AG09309 (cell line): ENCODE measurements at places on chromosomes 7 and 10.

GRCh38 chr7:52146871-52147634 lies 830.4 kb upstream of the COBL start:
- no peak for DNase-seq

DNA sequence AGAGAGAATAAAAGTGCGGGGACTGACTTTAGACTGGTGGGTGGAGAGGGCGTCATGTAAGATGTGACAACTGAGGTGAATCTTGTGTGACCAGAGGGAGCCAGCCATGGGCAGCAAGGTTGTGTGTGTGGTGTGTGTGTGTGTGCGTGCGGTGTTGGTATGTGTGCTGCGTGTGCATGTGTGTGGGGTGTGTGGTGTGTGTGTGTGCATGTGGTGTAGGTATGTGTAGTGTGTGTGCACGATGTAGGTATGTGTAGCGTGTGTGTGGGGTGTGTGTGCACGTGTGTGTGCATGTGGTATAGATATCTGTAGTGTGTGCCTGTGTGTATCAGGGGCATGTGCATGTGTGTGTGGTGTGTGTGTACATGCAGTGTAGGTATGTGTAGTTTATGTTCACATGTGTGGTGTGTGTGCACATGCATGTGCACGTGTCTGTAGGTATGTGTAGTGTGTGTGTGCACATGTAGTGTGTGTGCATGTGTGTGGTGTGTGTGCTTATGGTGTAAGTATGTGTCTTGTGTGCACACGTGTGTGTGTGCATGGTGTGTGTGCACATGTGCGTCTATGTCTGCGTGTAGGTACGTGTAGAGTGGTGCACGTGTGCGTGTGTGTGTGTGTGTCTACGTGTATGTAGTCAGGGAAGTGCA lies 312.3 kb upstream of the MKI67 start:
- no peak for DNase-seq

GRCh38 chr10:63670291-63670898 lies 149.2 kb downstream of the REEP3 start:
- DNase-seq: no peak

GRCh38 chr10:91249700-91250099 lies 29.2 kb downstream of the PCGF5 start:
- no peak for DNase-seq

DNA sequence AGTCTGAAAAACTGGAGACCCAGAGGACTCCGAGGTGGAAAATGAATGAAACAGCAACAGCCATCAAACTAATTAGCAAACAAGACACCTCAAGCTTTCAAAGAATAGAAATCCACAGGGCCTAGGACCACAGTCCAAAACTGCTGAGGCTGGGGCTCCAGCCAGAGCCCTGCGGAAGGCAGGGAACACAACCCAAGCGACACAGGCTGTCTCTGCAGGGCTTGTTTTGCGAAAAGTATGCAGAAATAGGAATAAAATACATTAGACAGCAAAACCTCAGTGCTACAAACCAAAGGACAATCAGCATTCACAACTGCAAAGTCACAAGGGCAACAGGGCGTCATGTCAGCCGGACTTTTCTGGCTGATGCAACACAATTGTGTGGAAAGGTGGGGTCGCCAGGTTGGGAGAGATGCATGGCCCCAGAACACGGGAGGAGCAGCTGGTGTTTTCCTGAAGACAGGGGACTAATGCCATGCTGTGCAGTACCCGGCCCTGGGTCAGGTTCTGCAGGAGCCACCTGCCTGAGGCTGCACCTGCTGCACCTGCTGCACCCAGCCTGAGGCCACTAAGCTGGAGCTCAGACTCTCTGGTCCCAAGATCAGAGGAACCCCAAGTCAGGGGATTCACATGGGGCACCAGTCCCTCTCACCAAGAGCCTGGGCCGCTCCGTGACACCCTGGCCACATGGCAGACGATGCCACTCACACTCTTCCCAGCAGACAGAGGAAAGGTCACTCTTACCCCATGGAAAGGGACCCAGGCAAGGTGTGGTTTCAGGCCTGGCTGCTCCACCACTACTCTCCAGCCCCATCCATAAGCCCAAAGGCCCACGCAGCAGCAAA lies 74.2 kb downstream of the MAD1L1 start:
- DNase-seq: no peak

DNA sequence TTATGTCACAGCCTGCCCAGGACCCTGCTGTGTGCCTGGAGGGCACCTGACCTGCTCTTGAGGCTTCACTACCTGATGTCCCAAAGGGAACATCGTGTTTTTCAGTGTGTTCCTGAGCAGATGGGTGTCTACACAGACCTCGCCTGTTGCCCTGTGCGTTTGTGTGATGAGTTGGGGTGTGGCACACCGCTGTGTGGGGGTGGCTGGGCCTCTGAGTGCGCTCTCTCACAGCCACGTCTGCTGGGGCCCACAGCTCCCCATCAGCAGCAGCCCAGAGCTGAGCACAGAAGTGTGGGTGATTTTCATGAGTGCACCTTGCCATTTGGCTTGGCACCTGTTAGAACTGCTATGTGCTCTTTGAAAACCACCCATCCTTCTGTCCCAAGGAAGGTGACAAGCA lies 121.5 kb downstream of the NKX6-2 start:
- no peak for DNase-seq

GRCh38 chr7:147062897-147063296 lies 946.3 kb downstream of the CNTNAP2 start:
- DNase-seq: no peak

DNA sequence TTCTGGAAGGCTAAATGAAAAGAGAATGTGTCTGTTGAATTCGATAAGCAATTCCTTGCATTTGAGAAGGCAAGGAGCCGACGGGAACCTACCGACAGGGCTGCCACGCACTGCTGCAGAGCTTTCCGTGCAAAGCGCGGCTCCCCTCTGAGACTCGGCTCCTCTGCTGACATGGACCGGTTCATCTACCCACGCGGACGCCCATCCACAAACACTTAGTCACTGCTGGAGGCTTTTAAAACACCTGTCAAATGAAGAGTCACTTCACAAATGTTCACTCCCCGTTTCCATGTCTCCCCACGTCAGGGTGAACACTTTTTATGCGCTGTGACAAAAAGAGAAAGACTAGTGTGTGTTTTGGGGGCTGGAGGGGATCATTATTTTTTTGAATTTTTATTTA lies 32.0 kb downstream of the AMZ1 start:
- DNase-seq: no peak

- DNase-seq: no peak
Observed at GRCh38 chr10:111209692-111210091, 132.9 kb downstream of the ADRA2A start.

DNA sequence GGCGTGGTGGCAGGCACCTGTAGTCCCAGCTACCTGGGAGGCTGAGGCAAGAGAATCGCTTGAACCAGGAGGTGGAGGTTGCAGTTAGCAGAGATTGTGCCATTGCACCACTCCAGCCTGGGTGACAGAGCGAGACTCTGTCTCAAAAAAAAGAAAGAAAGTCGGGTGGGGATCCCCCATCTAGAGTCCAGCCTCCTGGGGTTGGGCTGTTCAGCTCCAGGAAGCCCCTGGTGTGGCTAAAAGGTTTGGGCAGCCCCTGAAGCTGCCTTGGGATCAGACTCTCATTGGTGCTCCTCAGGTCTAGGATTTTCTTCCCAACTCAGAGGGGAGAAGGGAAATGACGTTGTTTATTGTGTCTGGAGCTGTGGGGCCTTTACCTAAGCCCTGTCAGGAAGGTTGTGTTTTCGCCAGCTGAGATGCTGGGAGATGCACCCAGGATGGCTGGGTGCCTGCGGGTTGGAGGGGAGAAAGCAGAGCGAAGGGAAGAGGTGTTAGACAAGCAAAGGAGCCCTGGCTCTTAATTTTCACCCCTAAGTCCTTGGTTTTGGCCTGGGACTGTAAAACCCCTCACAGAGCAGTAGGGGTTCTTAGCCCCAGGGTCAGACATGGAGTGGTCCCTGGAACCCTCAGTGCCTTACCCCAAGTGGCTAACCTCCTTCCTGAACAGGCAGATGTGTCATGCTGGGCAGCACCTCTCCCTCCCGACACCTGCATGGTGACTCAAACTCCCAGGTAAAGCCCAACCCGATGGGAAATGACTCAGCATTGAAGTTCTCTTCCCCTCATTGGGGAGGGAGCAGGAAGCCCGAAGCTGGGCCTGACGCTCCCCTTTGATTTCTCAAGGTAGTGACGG lies 21.1 kb downstream of the PLAU start:
- no peak for DNase-seq

DNA sequence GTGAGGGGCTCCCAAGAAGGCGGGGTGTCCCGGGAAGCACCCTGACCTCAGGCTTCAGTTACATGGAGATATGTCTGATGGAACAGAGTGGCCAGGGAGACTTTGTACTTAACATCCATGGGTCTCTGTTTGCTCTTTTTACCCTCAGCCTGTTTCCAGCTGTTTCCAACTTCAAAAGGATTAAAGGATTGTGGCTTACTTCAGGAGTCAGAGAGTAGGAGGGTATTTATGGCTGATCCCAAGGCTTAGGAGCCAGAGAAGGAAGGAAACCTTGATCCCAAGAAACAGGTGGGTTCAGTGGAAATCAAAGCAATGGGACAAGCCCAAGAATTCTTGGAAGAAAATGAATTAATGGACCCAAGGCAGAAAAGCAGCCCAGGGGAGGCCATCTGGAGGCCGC lies 37.7 kb upstream of the ZNF438 start:
- DNase-seq: no peak

GRCh38 chr7:80114159-80114558 lies 20.5 kb upstream of the GNAI1 start:
- DNase-seq: no peak

GRCh38 chr7:33735403-33735802 lies 169.9 kb upstream of the BMPER start:
- DNase-seq: no peak

GRCh38 chr10:61325223-61325960 lies 127.8 kb downstream of the TMEM26 start:
- no peak for DNase-seq

DNA sequence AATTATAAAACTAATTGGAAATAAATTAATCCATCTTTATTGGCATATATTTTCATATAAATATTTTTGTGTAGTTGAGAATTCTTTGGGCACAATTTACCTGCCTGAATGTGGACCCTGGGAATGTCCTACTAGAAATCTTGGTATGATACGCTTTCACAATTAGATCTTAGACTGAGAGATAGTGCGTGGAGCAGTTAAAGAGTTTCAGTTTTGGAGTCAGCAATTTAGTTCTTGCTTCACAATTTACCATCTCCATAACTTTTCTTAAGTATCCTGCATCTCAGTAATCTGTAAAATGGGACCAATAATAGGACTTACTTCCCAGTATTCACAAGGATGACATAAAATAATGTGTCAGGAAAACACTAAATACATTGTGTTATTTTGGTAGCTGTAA lies 2.0 kb downstream of the MTPN start:
- no peak for DNase-seq

DNA sequence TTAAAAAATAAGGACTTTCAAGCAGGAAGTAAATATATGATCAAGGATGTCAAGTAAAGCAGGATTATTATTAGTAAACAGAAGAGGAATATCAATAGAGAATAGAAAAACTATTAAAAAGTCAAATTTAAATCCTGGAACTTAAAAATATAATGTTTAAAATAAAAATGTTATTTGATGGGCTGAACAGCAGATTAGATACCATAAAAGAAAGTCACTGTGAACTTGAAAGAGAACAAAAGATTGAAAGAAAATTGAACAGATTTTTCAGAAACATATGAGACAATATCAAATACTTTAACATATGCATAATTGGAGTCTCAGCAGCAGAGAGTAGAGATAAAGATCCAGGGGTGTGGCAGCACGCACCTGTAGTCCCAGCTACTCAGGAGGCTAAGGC lies 1213.7 kb upstream of the AUTS2 start:
- DNase-seq: no peak

DNA sequence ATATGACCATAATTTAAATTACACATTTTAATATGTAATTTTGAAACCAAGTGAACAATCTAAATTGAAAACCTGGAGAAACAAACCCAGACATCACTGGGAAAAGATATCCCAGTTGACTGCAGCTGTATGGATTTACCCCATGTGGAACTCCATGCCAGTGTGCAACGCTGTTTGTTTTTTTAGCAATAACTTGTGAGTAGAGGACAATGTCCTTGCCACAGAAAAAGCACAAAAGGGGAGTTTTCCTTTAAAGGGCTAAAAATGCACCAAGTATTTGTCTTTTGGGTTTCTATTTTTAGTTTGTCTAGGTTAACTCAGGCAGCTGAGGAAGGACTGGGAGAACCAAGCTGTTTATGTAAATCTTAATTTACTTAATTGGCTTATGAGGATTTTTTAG lies 15.1 kb upstream of the COL17A1 start:
- no peak for DNase-seq

DNA sequence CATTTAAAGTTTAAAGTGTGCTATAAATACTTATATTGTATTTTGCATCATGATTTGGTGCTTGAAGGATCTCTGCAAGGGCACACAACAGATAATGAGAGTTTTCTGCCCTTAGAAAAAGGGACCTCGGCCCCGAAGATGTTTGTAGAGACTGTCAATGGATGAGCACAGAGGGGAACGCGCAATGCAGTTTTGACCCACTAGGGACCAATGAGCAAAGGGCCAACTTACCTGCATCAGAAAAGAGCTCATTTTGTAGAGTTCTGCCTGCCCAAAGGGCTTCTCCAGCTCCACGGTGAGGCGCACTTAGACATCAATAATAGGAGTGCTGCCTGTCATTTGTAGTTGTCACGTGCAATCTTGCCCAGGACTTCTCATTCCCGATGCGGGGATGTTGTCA lies 91.1 kb downstream of the BUB3 start:
- DNase-seq: no peak

- DNase-seq: no peak
Observed at GRCh38 chr10:116178086-116178605, 94.9 kb downstream of the GFRA1 start.

- no peak for DNase-seq
Observed at GRCh38 chr7:87497482-87497881, 22.0 kb upstream of the ABCB4 start.

- DNase-seq: no peak
Observed at GRCh38 chr10:21318540-21319167, 206.8 kb downstream of the SKIDA1 start.

DNA sequence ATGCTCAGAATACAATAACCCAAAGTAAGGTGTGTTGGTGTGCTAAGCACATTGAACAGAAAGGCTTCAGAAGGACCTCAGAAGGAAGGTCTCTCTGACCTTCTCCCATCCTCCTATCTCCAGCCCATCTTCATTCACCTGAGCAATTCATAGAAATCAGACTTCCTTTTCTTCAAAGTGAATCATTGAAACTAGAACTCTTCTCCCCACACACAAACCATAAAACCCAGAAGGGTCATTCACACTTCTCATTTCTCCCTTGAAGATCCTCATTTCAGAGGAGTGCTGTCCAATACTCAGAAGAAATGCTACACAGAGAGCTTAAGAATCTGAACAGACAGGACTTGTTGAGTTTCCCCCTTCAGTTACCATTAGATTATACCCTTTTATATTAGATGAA lies 89.5 kb downstream of the VWDE start:
- no peak for DNase-seq
